ENCODE measurements at places on chromosomes 6 and 20.

- DNase-seq, result no peak
Observed at GRCh38 chr6:45148278-45148677, 179.9 kb upstream of the RUNX2 start.

GRCh38 chr6:7959453-7959852 is 48.9 kb upstream of the TXNDC5 start:
- no peak for DNase-seq

- DNase-seq, result no peak
Observed at GRCh38 chr20:6855796-6856195, 88.3 kb downstream of the BMP2 start.

DNA sequence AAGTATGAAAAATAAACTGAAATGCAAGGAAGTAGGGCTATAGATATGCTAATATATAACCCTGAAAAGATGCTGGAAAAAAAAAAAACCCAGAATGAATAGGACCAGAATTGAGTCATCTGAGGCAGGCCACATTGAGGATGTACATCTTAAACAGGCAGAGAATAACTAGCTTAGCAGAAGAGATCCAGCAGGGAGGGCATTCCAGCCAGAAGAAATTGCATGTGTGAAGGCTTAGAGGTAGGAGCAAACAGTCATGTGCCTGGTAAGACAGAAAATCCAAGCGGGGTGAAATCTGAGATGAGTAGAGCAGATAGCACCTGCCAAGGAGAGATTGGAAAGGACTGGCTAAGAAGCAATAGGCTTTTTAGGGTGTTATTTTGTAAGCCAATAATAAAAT is 2.6 kb downstream of the COL19A1 start:
- no peak for DNase-seq

DNA sequence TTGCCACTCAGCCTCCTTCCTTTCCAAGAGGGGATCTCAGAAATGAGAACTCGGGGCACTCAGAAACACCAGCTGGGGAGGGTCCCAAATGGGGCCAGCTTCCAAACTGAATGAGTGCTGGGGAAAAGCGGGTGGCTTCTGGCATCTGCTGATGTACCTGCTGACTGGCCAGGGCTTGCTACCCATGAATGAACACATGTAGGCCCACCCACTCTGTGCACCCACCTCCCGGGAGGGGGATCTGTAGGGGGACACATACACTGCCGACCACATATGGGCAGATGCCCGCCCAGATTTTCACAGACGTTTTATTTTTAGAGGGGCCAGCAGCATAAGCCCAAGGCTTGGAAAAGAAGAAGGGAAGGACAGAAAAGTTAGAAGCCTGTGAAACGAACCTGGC is 231.9 kb upstream of the RNF24 start:
- DNase-seq, result no peak

GRCh38 chr6:161374971-161375873 is 101.4 kb upstream of the AGPAT4 start:
- DNase-seq, result no peak

GRCh38 chr20:7285918-7286556 is 518.6 kb downstream of the BMP2 start:
- peak; percentile 29 for DNase-seq

GRCh38 chr6:105810105-105810921 is 275.8 kb upstream of the PRDM1 start:
- no peak for DNase-seq

DNA sequence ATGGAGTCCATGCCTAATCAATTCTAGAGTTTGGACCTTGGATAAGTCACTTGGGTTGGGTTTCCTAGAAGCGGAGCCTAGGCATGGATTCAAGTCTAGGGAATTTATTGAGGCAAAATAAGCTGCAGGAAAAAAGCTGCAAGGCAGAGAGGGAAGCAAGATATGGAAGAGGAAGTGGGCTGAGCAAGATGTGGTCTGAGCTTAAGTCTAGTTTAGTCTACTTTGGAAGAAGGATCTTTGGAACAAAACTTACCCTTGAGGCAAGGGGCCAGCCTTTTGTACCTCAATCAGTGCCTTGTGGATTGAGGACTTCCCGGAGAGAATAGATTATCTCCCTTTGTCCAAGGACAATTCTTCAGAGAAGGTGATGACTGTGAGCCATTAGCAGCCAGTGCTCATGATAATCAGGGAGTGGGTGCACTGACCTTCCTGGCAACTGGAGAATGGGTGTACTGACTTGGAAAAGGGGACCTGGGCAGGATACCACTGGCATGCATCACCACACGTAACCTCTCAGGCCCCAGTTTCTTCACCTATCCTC is 10.9 kb downstream of the ZSCAN9 start:
- DNase-seq, result no peak

DNA sequence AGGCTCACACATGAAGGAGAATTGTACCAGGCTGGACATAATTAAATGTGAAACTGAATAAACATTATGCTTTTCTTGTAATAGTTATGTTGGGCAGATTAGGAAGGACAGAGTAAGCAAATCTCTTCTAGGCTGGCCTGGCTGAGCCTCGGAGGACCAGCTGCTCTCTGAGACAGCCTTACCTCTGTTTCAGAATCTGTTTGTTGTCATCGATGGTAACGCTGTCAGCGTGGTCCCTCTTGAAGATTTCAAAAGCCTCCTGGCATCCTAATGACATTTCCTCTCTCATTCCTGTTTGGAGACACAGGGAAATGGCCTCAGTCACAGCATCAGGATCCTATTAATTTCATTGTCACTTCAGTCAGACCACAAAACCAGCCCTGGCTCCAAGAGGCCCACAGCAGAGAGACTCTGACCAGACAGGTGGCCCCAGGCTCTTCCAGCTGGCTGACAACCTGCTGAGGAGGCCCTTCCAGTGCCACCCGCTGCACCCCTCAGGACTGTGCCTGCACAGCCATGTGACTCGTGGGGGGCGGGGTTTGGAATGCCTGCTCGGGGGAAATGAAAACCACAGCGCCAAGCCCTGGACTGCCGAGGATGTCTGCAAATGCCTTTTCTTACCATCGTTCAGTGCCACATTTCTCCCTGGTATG is 108.5 kb upstream of the KCNK16 start:
- no peak for DNase-seq

DNA sequence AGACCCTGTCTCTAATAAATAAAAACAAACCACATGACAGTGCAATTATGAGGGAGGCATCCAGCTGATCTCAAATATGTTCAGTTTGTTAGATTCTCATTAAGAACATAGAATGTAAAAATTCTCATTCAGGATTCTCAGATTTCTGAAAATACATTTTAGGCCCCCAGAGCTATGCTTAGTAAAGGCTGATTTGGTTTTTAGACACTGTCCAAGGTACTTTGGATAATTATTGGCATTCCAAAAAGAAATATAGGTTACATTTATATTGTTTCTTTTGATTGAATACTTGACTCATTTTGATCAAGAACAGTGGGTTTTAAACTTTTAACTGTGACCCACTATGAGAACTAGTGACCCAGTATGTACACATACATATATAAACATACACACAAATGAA is 55.5 kb downstream of the ANKRD6 start:
- DNase-seq, result no peak

DNA sequence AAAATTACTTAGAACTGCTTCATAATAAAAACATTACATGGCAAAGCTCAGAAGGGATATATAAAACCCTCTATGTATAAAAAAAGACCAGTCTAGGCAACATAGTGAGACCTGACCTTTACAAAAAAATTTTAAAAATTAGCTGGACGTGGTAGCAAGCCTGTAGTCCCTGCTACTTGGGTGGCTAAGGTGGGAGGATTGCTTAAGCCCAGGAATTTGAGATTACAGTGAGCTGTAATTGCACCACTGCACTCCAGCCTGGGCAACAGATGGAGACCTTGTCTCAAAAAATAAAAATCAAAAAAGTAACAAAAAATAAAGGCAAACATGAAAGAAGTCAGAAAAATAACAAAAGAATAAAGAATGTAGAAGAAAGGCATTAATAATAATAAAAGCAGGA is 21.5 kb upstream of the TPD52L1 start:
- DNase-seq, result no peak

- no peak for DNase-seq
Observed at GRCh38 chr20:63834491-63834880, 3.4 kb upstream of the ZBTB46 start.

- DNase-seq, result no peak
Observed at GRCh38 chr6:75604294-75604693, 2.6 kb downstream of the SENP6 start.

DNA sequence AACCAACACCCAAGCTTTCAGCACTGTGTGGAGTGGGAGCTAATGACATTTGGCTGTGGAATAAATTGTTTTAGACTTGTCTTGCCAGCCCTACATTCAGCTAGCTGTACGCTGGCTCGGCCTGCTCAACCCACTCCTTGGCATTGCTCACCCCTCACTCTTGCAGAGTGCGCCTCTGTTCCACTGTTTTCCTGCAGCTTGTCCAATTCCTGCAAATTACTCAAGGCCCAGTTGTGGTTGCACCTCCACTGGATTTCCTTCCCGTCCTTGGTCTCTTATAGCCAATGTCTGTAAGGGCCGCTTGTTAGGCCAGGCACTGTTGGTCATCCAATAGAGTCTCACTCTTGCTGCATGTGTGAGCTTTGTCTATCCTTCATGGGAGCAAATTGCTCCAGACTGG is 289.2 kb upstream of the RNF24 start:
- DNase-seq, result no peak

DNA sequence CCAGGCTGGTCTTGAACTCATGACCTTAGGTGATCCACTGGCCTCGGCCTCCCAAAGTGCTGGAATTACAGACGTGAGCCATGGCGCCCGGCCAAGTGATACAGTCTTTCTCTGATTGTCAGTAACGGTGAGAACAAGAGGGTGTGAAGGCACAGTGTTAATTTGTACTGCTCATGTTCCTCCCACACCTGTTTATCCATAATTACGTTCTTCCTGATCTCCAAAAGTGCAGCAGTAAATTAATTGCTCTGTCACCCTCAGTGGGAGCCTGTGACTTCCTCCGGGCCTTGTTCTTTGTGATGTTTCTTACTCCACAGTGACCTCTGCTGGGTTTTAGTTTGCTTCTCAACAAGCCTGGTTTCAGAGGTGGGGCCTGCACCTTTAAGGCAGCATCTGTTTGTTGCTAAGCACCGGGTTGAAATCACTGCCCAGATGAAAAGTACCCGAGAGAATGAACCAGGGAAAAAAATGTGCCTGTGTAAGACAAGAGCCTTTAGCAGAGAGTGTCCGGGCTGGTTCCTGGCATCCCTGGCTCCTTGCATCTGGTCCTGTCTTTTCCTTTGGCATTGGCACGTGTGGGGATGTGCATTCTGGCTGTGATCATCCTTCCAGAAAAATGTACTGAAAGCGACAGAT is 89.1 kb upstream of the CLDN20 start:
- DNase-seq, result peak; percentile 56

DNA sequence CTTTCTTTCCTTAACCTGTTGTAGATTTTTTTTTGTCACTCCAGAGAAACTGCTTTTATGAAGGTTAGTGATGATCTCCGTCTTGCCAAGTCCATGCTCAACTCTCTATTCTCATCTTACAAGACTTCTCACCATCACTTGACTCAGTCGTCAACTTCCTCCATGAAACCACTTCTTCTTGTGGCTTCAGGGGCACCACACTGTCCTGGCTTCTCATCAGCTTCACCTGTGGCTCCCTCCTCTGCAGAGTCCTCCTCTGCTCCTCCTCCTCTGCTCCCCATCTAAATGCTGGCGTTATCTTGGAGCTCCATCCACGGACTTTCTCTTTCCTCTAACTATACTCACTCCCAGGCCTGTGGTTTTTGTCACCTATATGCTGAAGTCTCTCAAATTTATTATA is 187.5 kb downstream of the BACH2 start:
- DNase-seq, result no peak

DNA sequence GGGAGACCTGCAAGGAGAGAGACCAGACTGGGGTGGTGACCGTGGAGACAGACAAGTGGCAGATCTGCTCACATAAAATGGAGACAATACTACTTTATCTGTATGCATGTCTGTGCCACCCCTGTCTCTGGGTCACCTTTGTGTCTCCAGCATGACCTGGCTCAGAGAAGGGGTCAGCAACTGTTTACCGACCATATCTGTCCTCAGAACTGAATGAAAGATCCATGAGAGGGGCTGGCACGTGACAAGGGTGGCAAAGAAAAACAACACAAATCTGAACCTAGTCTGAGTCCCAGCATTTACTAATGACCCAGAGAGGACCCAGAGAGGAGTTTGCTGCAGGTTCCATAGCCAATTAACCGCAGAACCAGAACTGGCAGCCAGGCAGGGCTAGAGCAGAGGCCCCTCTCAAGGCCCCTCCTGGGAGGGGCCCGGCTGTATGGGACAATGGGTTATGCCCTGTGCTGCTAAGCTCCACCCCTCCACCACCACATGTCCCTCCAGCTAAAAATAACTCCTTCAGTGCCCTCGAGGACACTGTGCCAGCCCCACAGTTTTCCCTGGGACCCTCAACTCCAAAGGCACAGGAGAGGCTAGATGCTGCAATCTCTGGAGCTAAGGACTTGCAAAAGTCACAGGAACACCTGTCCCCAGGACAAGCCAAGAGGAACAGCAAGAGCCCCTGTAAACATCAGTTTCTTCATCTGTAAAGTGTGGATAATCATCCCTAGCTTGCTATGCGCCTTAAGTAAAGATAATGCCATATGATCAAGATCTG is 2.2 kb downstream of the AHCY start:
- no peak for DNase-seq

DNA sequence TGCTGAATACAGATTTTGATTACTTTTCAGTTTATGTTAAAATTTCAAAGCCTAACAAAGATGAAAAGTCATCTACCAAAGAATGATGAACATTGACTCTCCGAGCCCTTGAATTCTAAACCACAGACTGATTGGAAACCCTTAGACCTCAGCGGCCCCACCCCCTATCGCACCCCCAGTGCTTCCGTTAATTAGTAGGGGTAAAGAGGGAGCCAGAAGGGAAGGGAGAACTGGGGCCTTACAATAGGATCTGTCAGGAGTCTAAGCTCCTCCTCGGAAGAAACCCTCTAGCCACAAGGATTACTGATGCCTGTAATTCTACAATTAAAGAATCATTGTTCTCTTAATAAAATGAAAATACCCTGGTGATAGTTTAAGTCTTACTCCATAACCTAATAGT is 79.7 kb upstream of the JARID2 start:
- DNase-seq, result no peak

DNA sequence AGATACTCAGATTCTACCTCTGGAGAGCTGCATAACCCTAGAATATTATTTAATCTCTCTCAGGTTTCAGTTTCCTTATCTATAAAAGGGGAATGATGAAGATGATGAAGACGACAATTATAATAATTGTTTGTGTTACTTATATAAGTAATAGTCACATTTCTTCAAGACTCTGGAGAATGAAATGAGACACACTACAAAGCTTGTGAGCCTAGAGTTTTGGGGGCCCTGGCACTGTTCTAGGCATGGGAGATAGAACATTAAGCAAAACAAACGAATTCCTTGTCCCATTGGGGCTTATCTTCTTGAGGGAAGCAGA is 5.4 kb upstream of the ZNF217 start:
- no peak for DNase-seq

- DNase-seq, result no peak
Observed at GRCh38 chr20:55194947-55195346, 719.6 kb downstream of the DOK5 start.

GRCh38 chr20:1918491-1919165 is 23.4 kb downstream of the SIRPA start:
- DNase-seq, result no peak

Measured in epithelial cell of proximal tubule (primary cell).